ENCODE measurements at places on chromosomes 13 and 19.

DNA sequence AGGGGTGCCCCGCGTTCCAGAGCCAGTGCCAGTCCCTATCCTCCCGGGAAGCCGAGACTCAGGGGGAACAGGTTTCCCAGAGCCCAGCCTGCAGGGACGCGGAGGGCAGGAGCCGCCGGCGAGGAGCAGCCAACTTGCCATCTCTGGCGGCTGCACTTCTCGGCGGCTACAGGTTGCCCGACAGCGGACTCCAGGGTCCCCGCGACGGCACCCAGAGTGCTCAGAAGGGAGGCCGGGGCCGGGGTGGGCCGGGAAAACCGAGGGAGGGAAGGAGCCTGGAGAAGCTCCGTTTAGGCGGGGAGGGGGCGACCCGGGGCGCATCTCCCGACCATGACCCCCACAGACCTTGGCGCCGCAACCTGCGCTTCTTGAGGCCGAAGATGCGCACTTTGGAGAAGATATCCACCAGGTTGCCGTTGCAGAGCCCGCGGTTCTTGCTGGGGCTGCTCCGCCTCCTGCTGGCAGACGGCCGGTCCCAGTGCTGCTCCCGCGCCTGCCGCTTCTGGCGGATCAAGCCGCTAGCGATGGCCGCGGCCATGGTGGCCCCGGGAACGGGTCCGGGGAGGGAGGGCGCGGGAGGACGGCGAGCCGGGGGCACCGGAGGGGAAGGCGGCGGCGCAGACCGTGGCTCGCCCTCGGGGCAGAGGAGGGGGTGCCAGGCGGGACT lies 463.8 kb downstream of the ITGBL1 start:
- no peak for DNase-seq

- DNase-seq = no peak
Observed at GRCh38 chr13:29459813-29460355, 135.6 kb downstream of the SLC7A1 start.

DNA sequence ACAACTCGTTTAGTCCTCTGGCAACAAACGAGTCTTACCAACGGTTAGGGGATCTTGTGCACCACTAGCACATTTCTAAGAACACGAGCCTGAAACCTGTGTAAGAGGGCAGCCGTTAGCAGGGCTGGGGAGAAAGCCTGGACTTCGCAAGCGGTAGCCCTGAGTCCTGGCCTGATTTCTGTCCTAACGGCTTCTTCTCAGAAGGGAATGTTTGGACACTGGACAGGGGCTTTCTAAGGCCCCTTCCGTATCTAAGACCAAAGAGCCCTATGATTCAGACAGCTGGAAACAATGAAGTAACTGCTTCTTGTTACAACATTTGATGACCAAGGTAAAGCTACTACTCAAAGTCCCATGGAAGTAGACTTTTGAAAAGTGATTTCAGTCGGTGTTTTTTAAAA lies 2.2 kb downstream of the ANKRD10 start:
- DNase-seq = no peak

- no peak for DNase-seq
Observed at GRCh38 chr13:89951341-89951740, 1396.1 kb upstream of the MIR17HG start.

- no peak for DNase-seq
Observed at GRCh38 chr19:42023121-42023942, 29.3 kb upstream of the ATP1A3 start.

All from astrocyte of the cerebellum (primary cell).